ENCODE measurements at places on chromosomes 11 and 22.

GRCh38 chr22:25447686-25448434 lies 116.6 kb upstream of the GRK3 start:
- peak; percentile 94 for DNase-seq
- H3K4me3 ChIP-seq: peak overlapping the region; percentile 65
- H3K27me3 ChIP-seq: no peaks in the 10 kb centered on the region
- H3K36me3 ChIP-seq: no peaks in the 10 kb centered on the region
- peak overlapping the region; percentile 55 for H3K27ac ChIP-seq

GRCh38 chr11:126282361-126282735 lies 545 bp upstream of the TIRAP start:
- peaks cover 4% of the 10 kb centered on the region for H3K4me1 ChIP-seq
- H3K36me3 ChIP-seq: no peaks in the 10 kb centered on the region
- no peaks in the 10 kb centered on the region for H3K27me3 ChIP-seq
- H3K27ac ChIP-seq: peak overlapping the region; percentile 95
- DNase-seq: peak; percentile 52

DNA sequence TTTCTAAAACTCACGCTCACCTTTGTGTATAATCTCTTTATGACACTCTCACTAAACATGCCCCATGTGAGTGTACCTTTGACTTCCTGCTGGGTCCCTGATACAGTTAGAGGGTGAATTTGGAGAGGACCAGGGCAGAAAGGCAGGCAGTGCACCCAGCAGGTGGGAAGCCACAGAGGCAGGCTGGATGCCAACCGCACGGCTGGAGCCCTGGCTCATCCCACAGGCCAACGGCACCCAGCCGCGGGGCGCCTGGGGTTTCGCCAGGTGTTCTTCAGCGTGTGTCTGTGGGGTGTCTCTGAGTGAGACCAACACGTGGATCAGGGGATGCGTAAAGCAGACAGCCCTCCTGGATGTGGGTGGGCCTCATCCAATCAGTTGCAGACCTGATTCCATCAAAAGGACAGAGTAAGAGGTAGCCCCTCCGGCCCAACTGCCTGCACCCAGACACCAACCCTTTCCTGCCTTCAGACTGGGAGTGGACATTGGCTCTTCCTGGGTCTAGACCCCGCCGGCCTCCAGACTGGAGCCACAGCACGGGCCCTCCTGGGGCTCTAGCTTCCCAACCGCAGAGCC lies 51.6 kb downstream of the DHCR7 start:
- peaks cover 6% of the 10 kb centered on the region for H3K4me1 ChIP-seq
- no peak for DNase-seq
- H3K4me3 ChIP-seq: no peak overlapping the region
- H3K36me3 ChIP-seq: no peaks in the 10 kb centered on the region
- H3K27me3 ChIP-seq: no peaks in the 10 kb centered on the region
- no peak overlapping the region for H3K27ac ChIP-seq

- DNase-seq: peak; percentile 52
- H3K27ac ChIP-seq: no peak overlapping the region
- no peak overlapping the region for H3K4me3 ChIP-seq
- H3K27me3 ChIP-seq: no peaks in the 10 kb centered on the region
- H3K4me1 ChIP-seq: peaks cover 4% of the 10 kb centered on the region
- H3K36me3 ChIP-seq: no peaks in the 10 kb centered on the region
Measured at GRCh38 chr11:76578654-76579055, 91.9 kb downstream of the LRRC32 start.

- H3K4me3 ChIP-seq: no peak overlapping the region
- DNase-seq: no peak
- no peaks in the 10 kb centered on the region for H3K36me3 ChIP-seq
- peak overlapping the region; percentile 25 for H3K27ac ChIP-seq
- H3K27me3 ChIP-seq: no peaks in the 10 kb centered on the region
Measured at GRCh38 chr22:31615491-31615860, 46.5 kb downstream of the PISD start.

DNA sequence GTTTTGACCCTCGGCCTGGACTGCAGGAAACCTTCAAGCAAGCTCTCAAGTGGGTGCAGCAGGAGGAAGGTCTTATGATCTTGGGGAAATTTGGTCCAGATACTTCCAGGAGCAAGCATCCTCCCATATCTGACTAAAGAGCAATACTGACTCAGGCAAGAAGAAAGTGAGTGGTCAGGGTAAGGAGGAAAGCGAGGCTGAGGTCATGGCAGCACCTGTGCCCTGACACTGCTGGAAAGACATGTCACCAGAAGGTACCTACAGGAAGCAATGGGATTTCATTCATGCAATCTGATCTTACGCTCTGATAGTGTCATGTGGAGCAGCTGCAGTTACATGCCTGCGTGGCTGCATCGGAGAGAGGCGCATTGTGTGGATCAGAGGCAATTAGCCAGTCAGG lies 6.5 kb upstream of the TOP3B start:
- no peak overlapping the region for H3K4me3 ChIP-seq
- no peaks in the 10 kb centered on the region for H3K36me3 ChIP-seq
- H3K4me1 ChIP-seq: no peaks in the 10 kb centered on the region
- DNase-seq: no peak

GRCh38 chr22:39932918-39933649 lies 27.1 kb upstream of the TMA7B start:
- no peaks in the 10 kb centered on the region for H3K36me3 ChIP-seq
- no peak for DNase-seq
- no peaks in the 10 kb centered on the region for H3K4me1 ChIP-seq
- no peak overlapping the region for H3K27ac ChIP-seq

DNA sequence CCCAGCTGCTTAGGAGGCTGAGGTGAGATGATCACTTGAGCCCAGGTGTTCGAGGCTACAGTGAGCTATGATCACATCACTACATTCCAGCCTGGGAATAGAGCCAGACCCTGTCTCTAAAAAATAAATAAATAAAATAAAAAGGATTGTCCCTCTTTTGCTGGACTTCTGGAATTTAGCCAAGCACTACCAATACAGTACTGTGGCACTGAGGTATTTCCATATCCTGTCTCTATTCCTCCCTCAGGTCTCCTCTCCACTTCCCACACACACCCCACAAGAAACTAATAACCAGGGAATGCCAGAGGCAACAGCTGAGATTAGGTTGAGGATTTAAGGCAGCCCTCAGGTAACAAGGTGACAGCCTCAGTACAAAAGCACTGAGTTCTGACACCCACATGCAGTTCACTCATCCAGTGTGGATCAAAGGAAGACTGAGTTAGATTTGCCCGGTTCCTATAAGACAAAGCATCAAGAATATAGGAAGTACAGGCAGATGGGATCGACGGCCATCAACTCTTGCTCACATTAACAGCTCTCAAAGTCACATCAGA lies 4.5 kb upstream of the PPP2R1B start:
- DNase-seq: no peak
- peaks cover 2% of the 10 kb centered on the region for H3K4me1 ChIP-seq
- H3K4me3 ChIP-seq: no peak overlapping the region
- no peak overlapping the region for H3K27ac ChIP-seq
- H3K27me3 ChIP-seq: no peaks in the 10 kb centered on the region

- peaks cover 41% of the 10 kb centered on the region for H3K4me1 ChIP-seq
- peak overlapping the region; percentile 83 for H3K27ac ChIP-seq
- H3K27me3 ChIP-seq: no peaks in the 10 kb centered on the region
- H3K4me3 ChIP-seq: no peak overlapping the region
- no peaks in the 10 kb centered on the region for H3K36me3 ChIP-seq
Measured at GRCh38 chr11:124896071-124896750, 1.5 kb downstream of the ROBO4 start.

DNA sequence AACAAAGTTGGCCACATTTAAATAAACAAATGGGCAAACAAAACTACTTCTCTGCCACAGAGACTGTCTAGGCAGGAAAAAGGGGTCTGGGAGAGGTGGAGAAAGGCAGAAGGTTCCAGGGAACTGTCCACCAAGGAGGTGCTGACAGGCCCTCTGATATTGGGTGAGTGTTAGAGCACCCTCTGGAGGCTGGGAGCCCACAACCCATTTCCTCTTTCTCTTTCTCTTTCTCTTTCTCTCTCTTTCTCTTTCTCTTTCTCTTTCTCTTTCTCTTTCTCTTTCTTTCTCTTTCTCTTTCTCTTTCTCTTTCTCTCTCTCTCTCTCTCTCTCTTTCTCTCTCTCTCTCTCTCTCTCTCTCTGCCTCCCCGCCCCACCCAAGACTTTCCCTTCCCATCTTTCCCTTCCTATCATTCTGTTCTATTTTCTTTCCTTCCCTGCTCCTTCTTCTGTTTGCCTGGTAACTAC lies 912.8 kb downstream of the DLG2 start:
- H3K36me3 ChIP-seq: no peaks in the 10 kb centered on the region
- H3K4me3 ChIP-seq: no peak overlapping the region
- H3K27ac ChIP-seq: no peak overlapping the region
- peak; percentile 20 for DNase-seq
- H3K4me1 ChIP-seq: no peaks in the 10 kb centered on the region

GRCh38 chr11:90204407-90204806 lies 18.4 kb downstream of the CHORDC1 start:
- H3K27ac ChIP-seq: no peak overlapping the region
- no peaks in the 10 kb centered on the region for H3K27me3 ChIP-seq
- DNase-seq: no peak

GRCh38 chr11:122071709-122072202 lies 44.3 kb downstream of the BLID start:
- no peak overlapping the region for H3K27ac ChIP-seq
- no peaks in the 10 kb centered on the region for H3K27me3 ChIP-seq
- H3K4me3 ChIP-seq: no peak overlapping the region
- no peak for DNase-seq
- H3K36me3 ChIP-seq: no peaks in the 10 kb centered on the region

DNA sequence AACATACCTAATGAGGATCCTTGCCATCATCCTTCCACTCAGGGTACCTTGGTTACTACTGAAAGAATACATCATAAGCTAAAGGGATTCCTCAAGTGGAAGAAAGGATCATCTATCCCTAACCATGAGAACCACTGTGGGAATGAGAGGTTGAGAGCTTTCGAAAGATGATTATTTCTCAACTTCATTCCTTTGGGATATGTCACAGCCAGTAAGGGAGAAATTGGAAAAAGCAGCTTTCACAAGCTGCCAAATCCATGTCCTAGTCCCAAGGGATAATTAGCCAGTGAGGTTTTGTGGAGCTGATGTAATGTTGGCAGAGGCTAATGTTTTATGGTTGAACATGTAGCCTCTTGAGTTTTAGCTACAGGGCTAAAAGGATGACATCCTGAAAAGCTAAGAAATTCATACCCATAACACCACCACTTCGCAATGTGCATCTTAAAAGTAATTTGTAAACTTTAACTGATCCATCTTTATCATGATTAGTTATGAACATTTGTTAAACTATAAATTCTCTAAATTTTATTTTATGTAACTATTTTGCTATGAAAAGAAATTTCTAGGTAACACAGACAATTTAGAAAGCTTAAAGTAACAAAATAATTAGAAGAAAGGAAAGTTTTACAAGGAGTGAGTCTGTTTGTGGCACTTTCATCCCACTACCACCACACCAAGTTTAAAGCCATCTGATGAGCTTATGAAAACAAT lies 123.9 kb downstream of the MRTFA start:
- peaks cover 16% of the 10 kb centered on the region for H3K4me1 ChIP-seq
- H3K27ac ChIP-seq: no peak overlapping the region
- H3K4me3 ChIP-seq: no peak overlapping the region
- DNase-seq: no peak

- no peak overlapping the region for H3K4me3 ChIP-seq
- no peaks in the 10 kb centered on the region for H3K27me3 ChIP-seq
- H3K27ac ChIP-seq: no peak overlapping the region
- H3K36me3 ChIP-seq: no peaks in the 10 kb centered on the region
- no peak for DNase-seq
Measured at GRCh38 chr11:117759305-117759704, 37.7 kb downstream of the DSCAML1 start.

GRCh38 chr11:112499153-112499880 lies 238.7 kb upstream of the PLET1 start:
- H3K4me1 ChIP-seq: no peaks in the 10 kb centered on the region
- no peaks in the 10 kb centered on the region for H3K36me3 ChIP-seq
- no peak overlapping the region for H3K27ac ChIP-seq
- H3K27me3 ChIP-seq: no peaks in the 10 kb centered on the region
- no peak overlapping the region for H3K4me3 ChIP-seq
- DNase-seq: no peak

DNA sequence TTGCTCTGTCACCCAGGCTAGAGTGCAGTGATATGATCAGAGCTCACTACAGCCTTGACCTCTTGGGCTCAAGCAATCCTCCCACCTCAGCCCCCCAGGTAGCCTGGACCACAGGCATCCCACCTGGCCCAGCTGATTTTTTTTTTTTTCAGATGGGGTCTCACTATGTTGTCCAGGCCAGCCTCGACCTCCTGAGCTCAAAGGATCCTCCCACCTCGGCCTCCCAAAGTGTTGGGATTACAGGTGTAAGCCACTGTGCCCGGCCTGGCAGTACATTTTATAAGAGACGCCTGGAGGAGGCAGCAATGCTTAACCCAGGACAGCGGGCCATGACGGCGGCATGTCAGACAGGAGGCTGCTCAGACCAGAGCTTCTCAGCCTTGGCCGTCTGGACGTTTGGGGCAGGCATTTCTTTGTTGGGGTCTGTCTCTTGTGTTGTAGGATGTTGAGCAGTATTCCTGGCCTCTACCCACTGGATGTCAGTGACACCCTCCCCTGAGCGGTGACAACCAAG lies 4.3 kb downstream of the LGALS2 start:
- no peaks in the 10 kb centered on the region for H3K36me3 ChIP-seq
- H3K4me3 ChIP-seq: no peak overlapping the region
- H3K4me1 ChIP-seq: no peaks in the 10 kb centered on the region
- DNase-seq: no peak
- no peak overlapping the region for H3K27ac ChIP-seq

DNA sequence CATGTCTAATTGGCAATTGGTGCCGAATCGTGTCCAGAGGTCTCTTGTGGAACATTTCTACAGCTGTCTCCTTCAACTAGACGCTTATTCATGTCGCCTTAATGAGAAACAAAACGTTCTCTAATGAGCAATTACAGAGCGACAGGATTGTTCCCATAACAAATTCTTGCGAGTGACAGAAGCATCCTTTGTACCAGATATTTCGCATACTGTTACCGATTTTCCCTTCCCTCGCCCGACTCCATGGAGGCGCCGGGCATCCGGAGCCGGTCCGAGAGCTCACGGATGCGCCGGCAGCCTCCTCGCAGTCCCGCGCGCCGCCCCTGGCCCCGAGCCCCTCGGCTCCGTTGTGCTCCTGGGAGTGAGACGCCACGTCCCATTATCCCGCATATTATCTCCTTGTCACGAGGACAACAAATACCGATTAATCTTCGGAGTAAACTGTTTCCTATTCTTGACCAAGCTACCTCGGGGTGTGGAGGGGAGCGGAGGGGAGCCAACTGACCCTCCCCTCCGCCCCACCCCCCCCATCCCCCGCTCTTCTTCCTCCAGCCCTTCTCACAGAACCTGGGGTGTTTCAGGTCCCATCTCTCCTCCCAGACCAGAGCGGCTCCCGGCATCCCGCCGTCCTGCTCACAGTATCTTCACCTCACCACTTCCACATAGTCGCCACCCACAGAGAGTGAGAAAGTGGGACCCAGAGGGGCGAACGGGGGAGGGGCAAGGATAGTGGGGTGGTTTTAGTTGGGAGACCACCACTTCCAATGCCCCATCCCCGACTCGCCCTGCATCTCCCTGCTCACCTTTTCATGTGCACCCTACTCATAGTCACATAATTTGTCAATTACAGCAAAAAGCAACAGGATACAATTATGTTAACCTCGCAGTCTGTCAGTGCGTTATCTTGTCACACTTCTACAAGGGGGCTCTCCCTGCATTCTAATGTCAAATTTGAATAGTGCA lies 11.4 kb downstream of the PAX6 start:
- H3K27me3 ChIP-seq: peaks cover 6% of the 10 kb centered on the region
- H3K4me1 ChIP-seq: no peaks in the 10 kb centered on the region
- no peak for DNase-seq
- no peak overlapping the region for H3K4me3 ChIP-seq

- DNase-seq: no peak
- no peak overlapping the region for H3K4me3 ChIP-seq
- peaks cover 5% of the 10 kb centered on the region for H3K4me1 ChIP-seq
- H3K27me3 ChIP-seq: no peaks in the 10 kb centered on the region
Measured at GRCh38 chr11:120566176-120566575, 54.6 kb downstream of the GRIK4 start.
